ENCODE measurements at places on chromosomes 7 and 10.

DNA sequence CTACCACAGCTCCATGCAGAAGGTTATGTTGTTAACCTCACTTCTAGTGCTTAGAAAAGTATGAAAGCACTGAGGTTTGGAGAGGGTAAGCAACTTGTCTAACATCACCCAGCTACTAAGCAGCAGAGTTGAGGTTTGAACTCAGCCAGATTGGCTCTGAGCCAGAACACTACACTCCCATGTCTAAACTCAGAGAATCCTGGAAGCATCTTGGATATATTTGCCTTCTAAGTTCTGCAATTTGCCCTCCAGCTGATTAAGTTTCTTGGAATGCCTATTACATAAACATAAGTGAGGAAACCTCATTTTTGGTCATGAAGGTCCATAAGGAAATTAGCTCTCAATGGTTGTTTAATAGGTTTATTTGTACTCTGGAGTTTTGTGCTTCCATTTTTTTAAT is 78.1 kb upstream of the PHYHIPL start:
- peak; percentile 24 for DNase-seq

DNA sequence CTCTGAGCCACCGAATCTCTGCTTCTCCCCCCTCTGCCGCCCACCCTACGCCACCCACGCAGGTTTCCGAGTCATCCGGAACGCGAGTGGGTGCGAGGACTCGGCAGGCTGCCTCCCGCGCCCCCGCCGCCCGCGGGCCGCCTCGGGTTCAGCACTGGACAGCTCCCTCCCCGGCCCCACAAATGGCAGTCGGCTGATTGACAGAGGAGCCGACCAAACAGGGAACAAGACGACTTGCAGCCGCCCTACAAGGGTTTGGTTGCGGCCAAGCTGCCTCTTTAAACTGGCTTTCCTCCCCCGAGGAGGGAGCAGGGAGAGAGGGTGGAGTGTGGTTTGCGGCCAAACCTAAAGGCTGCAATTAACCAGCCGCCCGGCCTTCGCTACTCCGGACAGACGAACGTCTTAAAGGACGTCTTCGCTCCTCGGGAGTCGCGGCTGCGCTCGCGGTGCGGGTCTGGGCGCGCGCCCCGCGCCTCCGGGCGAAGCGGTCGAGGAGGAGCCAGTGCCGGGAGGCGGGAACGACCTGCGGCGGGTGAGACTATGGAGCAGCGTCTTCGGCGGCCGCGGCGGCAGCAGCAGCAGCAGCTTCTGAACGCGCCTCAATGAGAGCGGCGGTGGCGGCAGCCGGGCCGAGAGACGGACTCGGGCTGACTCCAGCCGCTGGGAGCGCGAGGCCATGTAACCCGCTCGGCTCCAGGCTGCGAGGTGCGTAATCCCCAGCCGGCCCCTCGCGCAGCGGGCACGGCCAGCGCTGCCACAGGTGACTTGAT is at the start of gene GPR158:
GPR158 (plus strand) TSS at position 541 of the 770 bp plus-strand sequence. CDS start 420 bp downstream, outside the sequence.
- DNase-seq, result peak; percentile 91

- DNase-seq, result peak; percentile 22
Measured at GRCh38 chr10:92690915-92691590, 1.3 kb downstream of the HHEX start.

DNA sequence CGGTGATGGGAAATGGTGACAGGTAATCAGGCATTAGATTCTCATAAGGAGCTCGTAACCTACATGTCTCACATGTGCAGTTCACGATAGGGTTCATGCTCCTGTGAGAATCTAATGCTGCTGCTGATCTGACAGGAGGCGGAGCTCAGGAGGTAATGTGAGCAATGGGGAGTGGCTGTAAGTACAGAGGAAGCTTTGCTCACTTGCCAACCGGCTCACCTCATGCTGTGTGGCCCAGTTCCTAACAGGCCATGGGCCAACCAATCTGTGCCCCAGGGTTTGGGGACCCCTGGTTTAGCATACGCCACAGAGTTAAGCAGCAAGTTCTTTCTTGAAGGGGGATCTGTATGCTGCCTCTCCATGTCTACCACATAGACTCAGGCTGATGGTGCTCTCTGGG is 133.1 kb downstream of the IQUB start:
- no peak for DNase-seq

DNA sequence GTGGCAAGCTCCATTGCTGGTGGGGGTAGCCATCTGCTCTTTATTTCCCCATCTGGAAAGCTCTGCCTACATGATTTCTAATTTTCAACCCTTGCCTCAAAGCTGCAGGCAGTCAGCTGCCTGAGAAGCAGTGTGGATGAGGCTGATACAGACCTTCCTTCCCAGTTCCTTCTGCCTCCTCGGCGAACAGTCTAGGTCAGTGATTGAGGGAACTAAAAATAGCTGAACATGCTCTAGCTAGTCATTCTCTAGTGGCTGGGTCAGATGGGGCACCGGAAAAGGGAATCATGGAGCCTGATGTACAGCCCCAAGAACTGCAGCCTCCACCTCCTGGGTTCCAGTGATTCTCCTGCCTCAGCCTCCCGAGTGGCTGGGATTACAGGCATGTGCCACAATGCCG is 48.7 kb downstream of the NAMPT start:
- no peak for DNase-seq

GRCh38 chr7:50788382-50788781 is 5.7 kb upstream of the GRB10 start:
- no peak for DNase-seq

DNA sequence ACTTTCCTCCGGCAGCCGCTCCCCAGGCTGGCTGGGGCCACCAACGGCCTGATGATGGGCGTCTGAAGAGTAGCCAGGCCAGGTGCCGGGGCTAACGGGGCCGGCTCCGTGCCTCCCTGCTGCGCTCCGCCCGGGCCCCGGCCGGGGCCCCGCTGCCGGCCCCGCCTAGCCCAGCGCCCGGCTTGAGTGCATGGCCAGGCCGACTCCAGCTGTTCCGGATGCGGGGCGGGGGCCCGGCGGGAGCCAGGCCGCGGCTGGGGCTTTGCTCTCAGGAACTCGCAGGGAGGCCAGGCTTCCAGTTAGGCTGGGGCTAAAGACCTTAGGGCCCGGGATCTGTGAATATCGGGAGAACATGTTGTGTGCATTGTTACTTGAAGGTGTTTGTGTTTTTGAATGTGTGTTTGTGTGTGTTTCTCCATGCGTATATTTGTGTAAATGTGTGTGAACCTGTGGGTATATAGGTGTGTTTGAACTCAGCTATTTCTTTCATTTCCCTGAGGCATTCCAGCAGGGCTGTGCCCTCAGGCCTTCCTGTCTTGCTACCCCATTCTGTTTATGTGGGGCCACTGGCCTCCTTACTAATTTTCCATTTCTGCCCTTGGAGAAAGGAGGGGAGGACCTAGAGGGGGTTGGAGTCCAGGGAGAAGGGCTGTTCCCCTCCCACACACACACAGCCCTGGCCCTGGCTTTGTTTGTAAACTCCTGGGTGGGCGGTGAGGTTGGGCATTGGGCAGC is 1.1 kb upstream of the LBX1 start:
- DNase-seq, result no peak

- DNase-seq, result no peak
Measured at GRCh38 chr7:4745265-4745919, 30.0 kb upstream of the AP5Z1 start.

DNA sequence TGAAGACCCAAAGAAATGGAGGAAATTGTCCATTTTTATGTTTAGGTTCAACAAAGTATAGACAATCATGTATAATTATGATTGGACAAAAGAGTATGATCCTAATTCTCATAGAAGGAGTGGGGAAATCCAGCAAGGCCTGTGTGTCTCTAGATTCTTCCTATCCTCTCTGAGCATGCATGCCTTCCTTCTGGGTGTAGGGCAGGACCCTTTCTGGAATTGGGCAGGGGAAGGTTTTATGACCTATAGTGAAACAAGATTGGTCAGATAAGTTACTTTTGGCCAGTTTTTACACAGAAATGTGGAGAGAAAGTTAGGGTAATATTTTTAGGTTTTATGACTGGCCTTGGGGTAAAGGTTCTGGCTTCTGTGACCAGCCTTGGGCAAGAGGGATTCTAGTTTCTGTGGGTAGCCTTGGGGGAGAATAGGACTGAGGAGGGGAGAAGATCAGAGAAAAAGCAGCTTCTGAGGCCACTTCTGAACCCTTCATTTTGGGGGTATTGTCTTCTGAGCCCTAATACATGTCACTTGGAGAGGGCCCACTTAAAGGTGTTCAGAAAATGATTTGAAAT is 289.4 kb downstream of the EXOC4 start:
- no peak for DNase-seq

- no peak for DNase-seq
Measured at GRCh38 chr7:158109364-158110033, 478.1 kb downstream of the PTPRN2 start.

- DNase-seq, result no peak
Measured at GRCh38 chr7:33766405-33766804, 138.9 kb upstream of the BMPER start.

GRCh38 chr7:88818552-88818951 is 23.0 kb upstream of the TEX47 start:
- no peak for DNase-seq

Data from colonic mucosa (tissue), 4 donors.